Naive thymus-derived CD4-positive, alpha-beta T cell (primary cell): ENCODE measurements at places on chromosomes 2 and 18.

GRCh38 chr2:134739236-134739878 lies 20.6 kb upstream of the TMEM163 start:
- no peak overlapping the region for H3K27ac ChIP-seq
- no peak overlapping the region for H3K4me3 ChIP-seq
- no peaks in the 10 kb centered on the region for H3K36me3 ChIP-seq
- DNase-seq: no peak

GRCh38 chr2:229431327-229431954 lies 160.4 kb upstream of the PID1 start:
- no peaks in the 10 kb centered on the region for H3K4me1 ChIP-seq
- no peaks in the 10 kb centered on the region for H3K27me3 ChIP-seq
- no peak overlapping the region for H3K4me3 ChIP-seq
- no peak for DNase-seq

DNA sequence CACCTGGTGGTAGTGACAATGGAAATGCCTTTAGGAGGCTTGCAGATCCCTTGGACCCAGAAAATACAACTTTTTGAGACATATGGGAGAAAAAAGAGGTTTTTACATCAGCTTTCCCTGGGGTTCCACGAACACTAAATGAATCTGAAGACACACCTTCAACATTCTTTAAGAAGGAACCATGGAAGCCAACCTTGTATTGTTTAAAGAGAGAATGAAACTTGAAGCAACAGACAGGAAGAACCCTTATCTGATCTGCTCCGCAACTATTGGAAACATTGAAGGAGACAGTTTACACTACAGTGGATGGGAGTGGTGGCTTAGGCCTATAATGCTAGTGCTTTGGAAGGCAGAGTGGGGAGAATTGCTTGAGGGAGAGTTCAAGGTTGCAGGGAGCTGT lies 190.4 kb downstream of the LAMA1 start:
- no peak overlapping the region for H3K4me3 ChIP-seq
- no peaks in the 10 kb centered on the region for H3K36me3 ChIP-seq
- H3K27ac ChIP-seq: no peak overlapping the region
- H3K27me3 ChIP-seq: no peaks in the 10 kb centered on the region
- no peaks in the 10 kb centered on the region for H3K4me1 ChIP-seq

DNA sequence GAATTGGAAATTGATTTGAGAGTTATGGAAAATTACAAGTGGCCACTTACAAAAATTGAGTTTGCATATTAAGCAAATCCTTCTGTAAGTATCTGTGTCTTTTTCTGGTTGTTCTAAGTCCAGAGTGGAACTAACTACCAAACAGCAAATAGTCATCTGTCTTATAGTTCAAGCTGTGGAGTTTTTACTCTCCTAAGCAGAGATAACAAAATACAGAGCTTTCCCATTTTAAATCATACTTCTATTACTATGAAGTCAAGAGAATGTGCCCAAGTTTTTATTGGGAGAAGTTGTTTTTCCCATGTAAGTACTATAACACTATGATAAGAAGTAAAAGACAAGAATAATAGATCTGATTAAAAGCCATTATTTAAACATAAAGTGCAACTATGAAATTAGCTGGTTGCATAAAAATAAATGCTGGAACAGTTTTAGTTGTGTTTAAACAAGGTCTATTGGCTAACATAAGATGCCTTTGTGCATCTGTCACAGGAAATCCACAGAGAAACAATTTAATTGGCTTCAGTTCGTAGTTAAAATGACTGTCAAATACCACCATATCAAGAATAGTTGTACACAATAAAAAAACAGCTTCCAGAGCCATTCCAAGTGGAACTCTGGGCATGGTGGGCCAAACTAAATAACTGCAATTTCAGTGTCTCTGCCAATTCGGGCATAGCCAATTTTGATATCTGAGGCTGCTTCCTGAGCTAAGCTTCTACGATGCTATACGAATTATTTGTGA lies 1467.4 kb upstream of the NXPH2 start:
- H3K4me3 ChIP-seq: no peak overlapping the region
- H3K4me1 ChIP-seq: no peaks in the 10 kb centered on the region
- H3K27me3 ChIP-seq: no peaks in the 10 kb centered on the region
- no peaks in the 10 kb centered on the region for H3K36me3 ChIP-seq

DNA sequence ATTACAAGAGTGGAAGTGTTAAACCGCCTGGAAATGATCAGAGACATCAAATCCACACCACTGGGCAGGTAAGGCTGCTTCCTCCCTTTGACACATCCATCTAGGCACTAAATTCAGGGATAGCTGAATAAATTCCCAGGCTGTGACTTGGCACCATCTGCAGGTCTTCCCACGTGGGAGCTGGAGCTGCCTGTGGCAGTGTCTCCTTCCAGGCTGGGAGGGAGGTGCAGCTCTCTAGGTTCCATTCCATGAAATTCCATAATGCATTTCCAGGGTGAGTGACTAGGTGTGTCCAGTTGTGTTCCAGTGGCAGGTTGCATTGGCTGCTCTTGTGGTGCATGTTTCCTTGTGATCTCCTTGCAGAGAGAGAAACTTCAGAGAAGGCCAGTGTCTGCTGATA lies 188.9 kb upstream of the CXCR4 start:
- DNase-seq: no peak
- H3K4me1 ChIP-seq: peaks cover 6% of the 10 kb centered on the region
- no peaks in the 10 kb centered on the region for H3K36me3 ChIP-seq
- H3K27me3 ChIP-seq: no peaks in the 10 kb centered on the region
